ENCODE measurements at places on chromosomes 5 and 9. TPM values are rescaled to one million over a fixed set of nuclear protein-coding genes. Genes with fewer than 3 reads are reported as not detected.

- no peak for DNase-seq
Measured at GRCh38 chr9:13570068-13570974, 290.8 kb upstream of the MPDZ start.

GRCh38 chr9:17135295-17136160 is 688 bp downstream of the CNTLN start:
- no peak for DNase-seq

GRCh38 chr5:147911427-147911826 is 5.1 kb upstream of the C5orf46 start:
- DNase-seq, result no peak

DNA sequence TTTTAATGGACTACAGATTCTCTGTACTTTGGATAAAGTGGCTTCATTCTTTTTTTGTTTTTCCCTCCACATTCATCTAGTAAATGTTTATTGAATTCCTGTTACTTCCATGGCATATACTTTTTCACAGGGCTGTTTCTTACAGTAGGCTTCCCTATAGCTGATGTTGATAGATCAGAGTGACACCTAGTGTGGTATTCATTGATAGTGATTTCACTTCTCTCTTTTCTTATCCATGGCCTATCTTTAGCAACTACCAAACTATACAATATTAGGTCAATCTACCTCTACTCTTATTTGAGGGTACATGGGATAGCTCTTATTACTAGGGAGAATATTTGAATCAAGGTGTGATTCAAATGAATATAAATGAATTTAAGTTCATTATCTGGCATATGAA is 35.8 kb downstream of the FSD1L start:
- no peak for DNase-seq

- DNase-seq, result no peak
Measured at GRCh38 chr5:103450333-103451061, 112.1 kb downstream of the NUDT12 start.

DNA sequence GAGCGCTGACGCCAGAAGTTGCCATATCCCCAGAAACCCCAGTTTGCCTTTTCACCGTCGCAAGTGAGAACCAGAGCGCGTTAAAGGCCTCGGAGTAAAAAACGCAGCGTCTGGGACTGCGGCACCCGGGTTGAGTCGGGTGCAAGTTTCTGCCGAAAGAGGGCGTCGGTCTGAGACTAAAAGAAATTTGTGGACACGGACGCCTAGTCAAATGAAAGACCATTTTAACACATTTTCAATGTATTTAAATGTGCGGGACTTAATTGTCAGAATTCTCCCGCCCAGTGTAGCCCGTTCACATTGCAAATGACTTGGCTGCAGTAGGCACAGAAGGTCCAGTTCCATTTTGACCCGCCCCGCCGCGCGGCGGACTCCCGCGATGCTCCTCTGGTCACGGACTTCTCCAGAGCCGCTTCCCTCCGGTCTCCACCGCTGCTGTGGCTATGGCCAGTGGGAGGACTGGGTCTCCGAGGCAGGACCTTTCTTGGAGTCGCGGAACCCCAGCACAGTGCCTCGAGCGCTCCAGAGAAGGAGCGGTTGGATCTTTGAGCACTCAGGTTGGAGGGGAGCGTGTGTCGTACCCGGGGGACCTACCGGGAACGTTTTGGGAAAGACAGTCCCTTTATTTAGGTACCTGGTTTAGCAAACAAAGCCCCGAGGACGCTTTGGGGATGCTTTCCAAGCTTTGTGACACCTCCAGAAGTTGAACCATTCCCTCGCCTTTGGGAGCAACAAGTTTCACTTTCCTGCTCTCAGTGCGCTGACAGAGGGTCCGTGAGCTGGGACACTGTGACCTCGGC is 1.2 kb upstream of the NPR3 start:
- no peak for DNase-seq

GRCh38 chr5:136014049-136015002 is 14.5 kb upstream of the TGFBI start:
- no peak for DNase-seq

- DNase-seq, result no peak
Measured at GRCh38 chr5:56025151-56025885, 30.6 kb upstream of the IL6ST start.

- no peak for DNase-seq
Measured at GRCh38 chr9:105757496-105758251, 63.3 kb downstream of the TMEM38B start.

DNA sequence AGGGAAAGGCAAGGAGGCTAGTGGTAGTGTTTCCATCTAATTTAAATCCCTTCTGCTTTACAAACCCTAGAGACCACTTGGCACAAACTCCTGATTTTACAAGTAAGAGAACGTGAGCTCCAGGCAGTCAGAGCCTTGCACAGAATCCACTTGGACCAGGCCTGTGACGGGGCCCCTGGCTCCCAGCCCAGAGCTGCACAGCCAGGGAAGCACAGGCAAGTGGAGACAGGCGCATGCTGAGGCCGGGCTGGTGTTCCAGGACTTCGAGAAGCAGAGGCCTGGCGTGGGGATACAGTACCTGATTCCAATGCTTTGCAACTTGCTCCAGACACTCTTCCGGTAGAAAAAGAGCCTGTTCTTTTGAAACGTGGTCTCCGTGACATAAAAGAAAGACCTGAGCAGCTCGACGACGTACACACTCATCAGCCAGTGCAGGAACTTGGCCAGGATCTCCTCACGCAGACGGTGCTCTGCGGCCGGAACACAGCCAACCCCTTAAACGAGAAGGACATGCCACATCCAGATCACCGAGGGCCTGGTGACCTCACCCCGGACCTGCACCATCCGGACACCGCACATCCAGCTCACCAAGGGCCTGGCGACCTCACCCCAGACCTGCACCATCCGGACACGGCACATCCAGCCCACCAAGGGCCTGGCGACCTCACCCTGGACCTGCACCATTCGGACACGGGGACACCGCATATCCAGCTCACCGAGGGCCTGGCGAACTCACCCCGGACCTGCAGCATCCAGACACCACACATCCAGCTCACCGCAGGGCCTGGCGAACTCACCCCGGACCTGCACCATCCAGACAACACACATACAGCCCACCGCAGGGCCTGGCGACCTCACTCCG is 12.5 kb downstream of the TERT start:
- DNase-seq, result no peak

GRCh38 chr5:5586721-5587120 is 164.2 kb downstream of the ICE1 start:
- DNase-seq, result no peak

GRCh38 chr5:78076351-78076750 is 218.1 kb downstream of the AP3B1 start:
- DNase-seq, result no peak

IL13 gene
- total RNA-seq, result not detected

CAMK4 gene
- 3.9 TPM for total RNA-seq

PCDH12 gene
- under 0.01 TPM for total RNA-seq

DAB2IP gene
- 11.6 TPM for total RNA-seq

SIGMAR1 gene
- total RNA-seq, result 178 TPM

AJM1 gene
- 0.51 TPM for total RNA-seq

CWC27 gene
- total RNA-seq, result 17.6 TPM

Measured in epithelial cell of proximal tubule (primary cell).